Right lung (tissue), 10 donors: ENCODE measurements at places on chromosomes 2 and 18. TPM values are rescaled to one million over a fixed set of nuclear protein-coding genes. Genes with fewer than 3 reads are reported as not detected.

DNA sequence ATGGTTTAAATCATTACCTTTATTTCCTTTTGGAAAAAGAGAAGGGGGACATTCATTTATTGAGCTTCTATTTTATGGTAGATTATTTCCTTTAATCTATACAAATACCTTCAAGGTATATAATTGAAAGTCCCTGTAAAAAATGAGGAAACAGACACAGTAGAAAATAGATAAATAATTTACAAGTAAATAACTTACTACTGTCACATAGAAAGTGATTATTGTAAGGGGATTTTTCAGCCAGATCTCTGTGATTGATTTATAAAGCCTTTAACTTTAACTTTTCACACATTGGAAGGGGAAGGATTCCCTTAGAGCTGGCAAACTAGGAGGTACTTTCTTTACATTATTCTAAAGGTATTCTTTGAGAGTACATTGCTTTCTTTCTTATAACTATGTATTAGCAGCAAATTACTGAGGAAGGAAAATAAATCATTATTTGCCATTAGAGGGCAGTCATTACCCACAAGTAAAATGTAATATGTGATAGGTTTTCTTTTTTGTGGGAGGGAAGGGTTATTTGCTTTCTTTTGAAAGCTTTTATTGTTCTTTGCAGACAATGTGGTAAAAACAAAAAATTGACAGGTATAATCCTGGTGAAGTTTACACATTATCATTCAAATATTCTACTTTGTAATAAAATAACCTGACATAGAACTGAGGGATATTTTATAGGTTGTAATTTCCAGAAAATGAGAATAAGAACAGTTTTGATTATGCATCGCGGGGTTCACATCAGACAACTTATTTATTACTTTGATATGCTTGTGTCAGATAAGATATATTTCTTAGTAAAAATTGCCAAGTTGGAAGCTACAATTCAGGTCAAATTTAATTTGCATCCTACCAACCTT lies 24.8 kb upstream of the RPE start:
- DNase-seq = no peak

The BMP10 gene
- not detected for polyA plus RNA-seq

DNA sequence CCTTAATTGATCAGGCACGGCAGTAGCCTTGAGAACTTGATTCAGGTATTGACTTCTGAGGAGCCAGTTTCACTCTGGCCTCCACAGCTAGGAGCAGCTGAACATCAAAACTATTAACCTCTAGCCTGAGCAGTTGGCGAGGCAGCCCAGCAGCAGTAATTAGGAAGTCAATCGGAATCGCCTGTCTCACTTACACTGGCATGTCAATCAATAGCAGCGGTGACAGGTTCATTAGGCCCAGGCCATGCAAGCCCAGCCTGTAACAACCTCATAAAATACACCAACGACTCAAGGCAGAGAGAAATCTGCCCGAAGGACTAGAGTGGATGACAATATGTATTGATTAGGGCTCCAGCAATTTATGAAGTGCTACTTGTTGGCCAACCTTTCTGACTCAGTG lies 255.4 kb upstream of the SKOR2 start:
- DNase-seq = no peak

The REG3G gene
- polyA plus RNA-seq = not detected

The HOXD13 gene
- not detected for polyA plus RNA-seq

The RNF181 gene
- 114 TPM for polyA plus RNA-seq
